ENCODE measurements at places on chromosomes 5 and 9. TPM values are rescaled to one million over a fixed set of nuclear protein-coding genes. Genes with fewer than 3 reads are reported as not detected.

DNA sequence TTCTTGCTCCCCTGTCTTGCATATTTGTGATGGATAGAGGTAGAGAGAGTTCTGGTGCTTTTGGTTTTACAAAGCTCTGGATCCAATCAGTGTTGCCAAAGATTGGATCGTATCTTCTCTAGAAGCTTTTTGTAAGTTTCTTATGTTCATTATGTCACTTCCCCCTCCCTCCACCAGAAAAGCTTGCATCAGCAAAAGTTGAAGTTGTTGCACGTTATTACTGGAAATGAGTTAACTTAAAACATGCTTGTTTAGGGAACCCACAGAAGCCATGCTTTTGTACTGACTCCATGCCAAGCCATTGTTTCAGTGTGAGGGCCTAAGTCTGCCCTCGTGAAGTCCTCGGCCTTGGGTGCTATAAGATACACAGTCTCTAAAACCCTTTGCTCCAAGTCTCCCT is 186.5 kb downstream of the ERCC6L2 start:
- no peak for DNase-seq

GRCh38 chr9:120151806-120152205 is 428.2 kb downstream of the CDK5RAP2 start:
- DNase-seq = no peak

DNA sequence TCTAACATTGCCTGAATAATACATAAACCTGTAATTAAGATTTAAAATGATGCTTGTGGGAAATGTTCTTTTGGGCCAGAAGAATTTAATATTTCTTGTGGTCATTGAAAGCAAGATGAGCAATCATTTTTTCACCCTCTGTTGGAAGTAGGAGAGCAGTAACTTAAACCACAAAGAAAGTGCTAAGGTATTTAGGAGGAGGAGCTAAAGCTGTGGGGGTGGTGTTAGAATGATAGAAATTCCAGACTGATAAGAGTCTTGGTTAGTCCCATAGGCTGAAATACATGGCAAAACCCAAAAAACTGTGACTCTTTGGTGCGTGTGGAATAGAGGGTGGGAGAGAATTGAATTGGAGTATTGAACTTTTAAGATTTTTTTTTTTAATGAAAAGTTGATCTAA is 247.0 kb downstream of the YTHDC2 start:
- DNase-seq = no peak

DNA sequence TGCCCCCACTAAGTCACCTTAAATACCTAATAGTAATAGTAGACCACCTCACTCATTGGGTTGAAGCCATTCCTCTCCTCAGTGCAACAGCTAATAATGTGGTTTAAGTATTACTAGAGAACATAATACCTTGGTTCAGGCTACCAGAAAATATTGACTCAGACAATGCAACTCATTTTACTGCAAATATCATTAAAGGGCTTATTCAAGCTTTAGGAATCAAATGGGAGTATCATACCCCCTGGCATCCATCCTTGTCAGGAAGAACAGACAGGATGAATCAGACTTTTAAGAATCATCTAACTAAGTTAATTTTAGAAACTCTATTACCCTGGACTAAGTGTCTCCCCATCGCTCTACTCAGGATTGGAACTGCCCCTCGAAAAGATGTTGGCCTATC is 6.8 kb upstream of the RNF180 start:
- DNase-seq = no peak

GRCh38 chr5:52392321-52392720 is 395.4 kb upstream of the ITGA1 start:
- no peak for DNase-seq

Gene C9orf43
- total RNA-seq = 0.41 TPM

Gene UGT3A1
- not detected for total RNA-seq

GRCh38 chr5:97046270-97046982 is 96.0 kb downstream of the LIX1 start:
- no peak for DNase-seq

- no peak for DNase-seq
Measured at GRCh38 chr9:70060883-70061507, 17.3 kb downstream of the MAMDC2 start.

Gene NEUROG1
- total RNA-seq = not detected

- DNase-seq = no peak
Measured at GRCh38 chr5:168691891-168692290, 112.7 kb upstream of the PANK3 start.

Gene SLCO4C1
- total RNA-seq = 0.55 TPM

Gene LIX1
- total RNA-seq = not detected

- DNase-seq = no peak
Measured at GRCh38 chr5:174083056-174083827, 37.7 kb downstream of the NSG2 start.

DNA sequence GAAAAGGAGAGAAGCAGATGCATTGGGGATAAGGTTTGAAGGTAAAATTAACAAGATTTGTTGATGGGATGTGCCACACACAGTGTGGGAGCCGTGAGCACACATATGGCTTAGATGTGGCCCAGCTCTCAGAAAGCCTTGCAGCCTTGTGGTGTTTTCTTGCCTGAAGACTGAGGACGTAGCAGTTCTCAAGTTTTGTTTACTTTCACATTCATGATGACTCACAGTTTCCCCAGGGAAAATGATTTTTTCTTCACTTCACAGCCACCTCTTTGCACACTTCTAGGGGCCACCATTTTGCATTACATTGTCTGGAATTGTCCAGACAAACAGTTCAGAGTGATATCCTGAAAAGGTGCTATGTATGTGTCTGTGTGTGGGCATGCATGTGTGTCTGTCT is 126.2 kb downstream of the BASP1 start:
- DNase-seq = no peak
